ENCODE measurements at places on chromosomes 6 and 20.
A peak's percentile ranks its signal among the peaks of the same experiment; 100 is the strongest.

DNA sequence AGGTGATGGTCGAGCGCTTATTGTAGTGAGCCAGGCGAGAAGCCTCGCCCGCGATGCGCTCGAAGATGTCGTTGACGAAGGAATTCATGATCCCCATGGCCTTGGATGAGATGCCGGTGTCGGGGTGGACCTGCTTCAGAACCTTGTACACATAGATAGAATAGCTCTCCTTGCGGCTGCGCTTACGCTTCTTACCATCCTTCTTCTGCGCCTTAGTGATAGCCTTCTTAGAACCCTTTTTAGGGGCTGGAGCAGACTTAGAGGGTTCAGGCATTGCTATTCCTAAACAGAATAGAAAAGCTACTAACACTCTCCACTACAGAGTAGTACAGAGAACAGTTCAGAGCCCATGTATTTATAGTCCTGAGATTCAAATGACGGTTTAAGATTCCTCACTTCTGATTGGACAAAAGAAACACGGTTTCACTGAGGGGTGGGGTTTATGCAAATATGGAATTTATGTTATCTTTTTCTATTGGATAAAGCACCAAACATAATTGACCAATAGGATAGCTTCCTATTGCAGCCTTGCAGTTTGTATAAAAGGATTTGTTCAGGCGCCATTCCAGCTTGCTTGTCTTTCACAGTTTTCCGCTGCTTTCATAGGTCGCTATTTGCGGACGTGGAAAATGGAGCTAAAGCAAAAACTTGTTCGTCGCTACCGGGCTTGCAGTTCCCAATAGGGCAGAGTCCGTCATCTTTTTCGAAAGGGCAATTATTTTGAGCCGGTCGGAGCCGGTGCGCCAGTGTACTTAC lies 43.7 kb upstream of the HFE start:
- peak; percentile 71 for DNase-seq

- no peak for DNase-seq
Observed at GRCh38 chr6:52575502-52575892, 1.4 kb downstream of the TRAM2 start.

GRCh38 chr6:16337295-16337975 lies 99.0 kb downstream of the GMPR start:
- no peak for DNase-seq

DNA sequence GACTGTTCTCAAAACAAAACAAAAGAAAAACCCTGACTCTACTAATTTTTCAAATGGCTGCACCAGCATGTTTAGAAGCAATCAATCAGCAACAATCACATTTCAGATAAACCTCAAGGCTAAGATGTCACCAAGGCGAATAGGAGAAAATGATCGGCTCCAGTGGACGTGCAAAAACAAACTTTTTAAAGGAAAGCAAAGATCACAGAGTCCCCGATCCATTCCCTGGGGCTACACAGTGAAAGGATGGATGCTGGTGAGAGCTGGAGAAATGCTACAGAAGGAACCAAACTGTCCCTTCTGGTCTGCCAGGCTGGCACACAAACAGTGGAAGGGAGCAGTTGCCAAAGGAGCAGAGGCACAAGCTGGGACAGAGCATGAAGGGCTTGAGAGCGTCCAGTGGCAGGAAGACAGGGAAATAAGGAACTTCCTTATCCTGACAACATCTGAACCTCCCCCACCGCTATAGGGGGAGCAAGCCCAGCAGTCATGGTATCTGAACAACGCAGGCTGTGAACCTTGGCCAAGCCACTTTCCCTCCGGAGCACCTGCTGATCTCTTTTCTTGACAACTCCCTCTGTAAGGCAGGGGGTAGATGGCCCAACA lies 73.7 kb upstream of the HIVEP1 start:
- DNase-seq = no peak

- DNase-seq = no peak
Observed at GRCh38 chr6:51805517-51805916, 281.9 kb downstream of the PKHD1 start.

DNA sequence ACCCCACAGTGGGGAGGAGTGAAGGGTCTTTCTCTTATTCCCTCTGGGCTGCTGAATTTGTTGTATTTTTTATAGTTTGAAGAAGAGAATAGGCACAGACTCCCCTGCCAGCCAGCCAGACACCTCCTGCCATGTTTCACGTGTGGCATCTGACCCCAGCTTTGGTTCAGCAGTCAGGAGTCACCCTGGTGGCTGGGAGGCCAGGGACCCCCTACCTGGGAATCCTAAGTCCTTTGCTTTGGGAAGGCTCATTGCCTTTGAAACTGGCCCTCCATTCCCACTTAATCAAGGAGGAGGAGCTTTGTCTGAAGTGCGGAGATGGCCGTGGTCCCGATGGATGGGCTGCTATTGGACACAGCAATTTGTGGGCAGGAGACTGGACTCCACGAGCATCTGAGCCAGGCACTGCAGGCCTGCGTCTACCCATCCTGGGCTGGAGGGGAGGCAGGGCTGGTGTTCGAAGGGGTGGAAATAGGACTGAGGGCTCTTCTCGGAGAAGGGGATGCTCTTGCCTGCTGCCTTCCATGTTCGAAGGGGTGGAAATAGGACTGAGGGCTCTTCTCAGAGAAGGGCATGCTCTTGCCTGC lies 196.1 kb downstream of the DLL1 start:
- peak; percentile 45 for DNase-seq

GRCh38 chr6:90179190-90180169 lies 117.2 kb downstream of the BACH2 start:
- DNase-seq = no peak

GRCh38 chr20:3492669-3493068 lies 21.9 kb downstream of the ATRN start:
- DNase-seq = no peak

GRCh38 chr6:139313784-139314545 lies 22.2 kb upstream of the TXLNB start:
- DNase-seq = no peak

DNA sequence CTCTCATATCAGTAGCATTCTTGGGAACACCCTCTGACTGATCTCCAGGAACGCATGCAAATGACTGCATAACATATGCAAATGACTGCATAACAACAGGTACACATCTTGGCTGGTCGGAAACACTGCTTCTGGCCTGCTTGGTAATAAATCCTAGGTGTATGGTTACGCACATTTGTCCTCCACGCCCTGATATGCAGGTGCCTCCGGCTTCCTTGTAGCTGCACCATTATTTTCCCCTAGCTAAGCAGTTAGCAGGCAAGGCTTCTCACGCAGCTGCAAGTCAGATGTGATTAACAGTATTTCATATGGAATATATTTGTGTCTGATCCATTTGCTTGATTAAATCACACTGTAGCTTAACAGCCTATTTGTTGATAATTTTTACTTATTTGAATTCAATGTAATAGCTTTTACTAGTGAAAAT lies 5.9 kb downstream of the RPS6KA2 start:
- DNase-seq = no peak

DNA sequence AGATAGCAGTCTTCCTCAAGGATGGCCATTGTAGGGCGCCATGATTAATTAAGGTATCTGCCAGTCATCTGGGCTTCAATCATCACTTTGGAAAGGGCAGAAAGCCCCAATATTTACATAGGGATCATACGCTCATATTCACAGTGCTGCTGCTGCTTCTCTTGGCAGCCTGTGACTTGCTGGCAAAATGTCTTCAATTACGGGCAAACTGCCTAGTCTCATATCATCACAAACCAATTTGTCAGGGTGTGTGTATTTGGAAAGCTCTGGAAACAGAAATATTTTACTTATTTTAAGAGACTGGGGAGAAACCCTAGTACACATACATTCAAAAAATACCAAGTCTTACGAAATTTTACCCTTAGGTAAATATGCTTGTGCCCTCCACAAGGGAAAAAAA lies 77.6 kb downstream of the SAMD5 start:
- DNase-seq = no peak

- no peak for DNase-seq
Observed at GRCh38 chr6:51382847-51383246, 564.2 kb downstream of the TFAP2B start.

- no peak for DNase-seq
Observed at GRCh38 chr20:62137478-62138203, 5.6 kb downstream of the PSMA7 start.

DNA sequence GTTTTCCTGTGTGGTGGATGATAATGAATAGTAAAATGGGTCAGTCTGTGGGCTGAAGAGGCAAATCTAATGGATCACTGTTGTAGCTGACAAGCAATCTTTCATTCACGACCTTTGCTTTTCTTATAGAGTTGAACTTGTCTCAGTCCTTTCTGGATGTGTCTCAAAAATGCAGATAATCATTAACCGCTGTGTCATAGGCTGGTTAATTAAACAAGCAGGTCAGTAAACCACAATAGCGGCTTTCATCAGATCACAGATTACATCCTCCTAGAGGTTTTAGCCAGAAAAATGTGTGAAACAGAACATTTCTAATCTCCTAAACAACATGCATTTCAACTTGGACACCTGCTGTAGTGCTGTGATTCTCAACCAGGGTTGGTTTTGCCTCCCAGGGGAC lies 2.5 kb upstream of the METTL24 start:
- DNase-seq = no peak

- DNase-seq = no peak
Observed at GRCh38 chr6:50128420-50129005, 78.8 kb upstream of the DEFB112 start.

DNA sequence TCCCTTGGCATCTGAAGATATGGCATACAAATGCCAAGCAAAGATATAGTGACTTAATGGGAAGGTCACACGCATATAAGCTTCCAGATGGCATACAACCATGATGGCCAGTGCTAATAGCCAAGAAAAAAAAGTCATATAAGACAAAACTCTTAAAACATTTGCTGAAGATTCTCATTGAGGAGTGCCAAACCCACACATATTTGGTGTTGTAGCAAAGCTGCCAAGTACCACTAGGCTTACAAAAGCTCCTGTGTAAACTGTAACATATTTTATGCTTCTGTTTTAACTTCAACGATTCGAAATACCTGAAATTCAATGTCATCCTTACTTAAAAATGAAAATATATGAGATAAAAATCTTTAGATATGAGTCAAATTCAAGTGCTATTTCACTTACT lies 123.0 kb downstream of the HMGCLL1 start:
- no peak for DNase-seq

DNA sequence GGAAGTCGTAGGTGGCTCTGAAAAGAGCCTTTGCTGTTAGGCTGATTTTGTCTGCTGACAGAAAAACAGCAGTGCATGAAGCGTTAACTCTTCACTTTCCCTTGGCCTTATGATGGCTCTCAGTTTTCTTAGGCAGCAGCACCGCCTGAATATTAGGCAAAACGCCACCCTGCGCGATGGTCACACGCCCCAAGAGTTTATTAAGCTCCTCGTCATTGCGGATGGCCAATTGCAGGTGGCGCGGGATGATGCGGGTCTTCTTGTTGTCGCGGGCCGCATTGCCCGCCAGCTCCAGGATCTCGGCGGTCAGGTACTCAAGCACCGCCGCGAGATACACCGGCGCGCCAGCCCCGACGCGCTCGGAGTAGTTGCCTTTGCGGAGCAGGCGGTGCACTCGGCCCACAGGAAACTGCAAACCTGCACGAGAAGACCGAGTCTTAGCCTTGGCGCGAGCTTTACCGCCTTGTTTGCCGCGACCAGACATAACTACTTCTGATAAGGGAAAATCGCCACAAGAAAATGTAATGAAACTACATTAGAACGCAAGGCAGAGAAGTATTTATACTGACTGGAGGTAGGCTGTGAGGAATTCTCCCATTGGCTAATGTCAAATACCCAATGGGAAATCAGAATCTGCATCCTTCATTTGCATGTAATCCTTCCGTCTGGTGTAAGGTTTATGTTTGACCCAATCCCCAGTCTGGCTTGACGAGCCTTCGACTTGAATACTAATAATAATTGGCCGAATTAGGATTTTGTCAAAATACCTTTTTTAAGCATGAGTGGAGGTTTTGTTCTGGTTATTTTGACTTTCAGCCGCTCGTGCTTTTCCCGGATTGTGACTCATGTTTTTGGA lies 53.9 kb upstream of the HFE start:
- DNase-seq = peak; percentile 52

DNA sequence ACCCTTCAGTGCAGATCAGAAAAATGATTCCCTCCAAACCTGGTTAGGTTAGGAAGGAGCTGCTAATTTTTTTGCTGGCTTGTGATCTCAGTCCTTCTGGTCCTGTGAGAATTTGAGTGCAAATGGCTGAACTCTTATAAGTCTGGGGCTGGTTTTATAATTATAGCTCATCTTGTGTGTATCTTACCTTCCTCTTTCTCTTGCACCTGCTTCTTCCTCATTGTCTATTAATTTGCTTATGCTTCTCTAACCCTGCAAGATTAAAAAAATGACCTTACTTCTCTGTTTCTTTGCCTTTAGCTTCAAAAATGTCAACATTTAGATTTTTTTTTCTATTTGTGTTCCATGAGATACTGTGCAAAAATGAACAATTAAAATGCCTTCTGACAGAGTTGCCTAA lies 576.2 kb downstream of the DHX35 start:
- DNase-seq = no peak

DNA sequence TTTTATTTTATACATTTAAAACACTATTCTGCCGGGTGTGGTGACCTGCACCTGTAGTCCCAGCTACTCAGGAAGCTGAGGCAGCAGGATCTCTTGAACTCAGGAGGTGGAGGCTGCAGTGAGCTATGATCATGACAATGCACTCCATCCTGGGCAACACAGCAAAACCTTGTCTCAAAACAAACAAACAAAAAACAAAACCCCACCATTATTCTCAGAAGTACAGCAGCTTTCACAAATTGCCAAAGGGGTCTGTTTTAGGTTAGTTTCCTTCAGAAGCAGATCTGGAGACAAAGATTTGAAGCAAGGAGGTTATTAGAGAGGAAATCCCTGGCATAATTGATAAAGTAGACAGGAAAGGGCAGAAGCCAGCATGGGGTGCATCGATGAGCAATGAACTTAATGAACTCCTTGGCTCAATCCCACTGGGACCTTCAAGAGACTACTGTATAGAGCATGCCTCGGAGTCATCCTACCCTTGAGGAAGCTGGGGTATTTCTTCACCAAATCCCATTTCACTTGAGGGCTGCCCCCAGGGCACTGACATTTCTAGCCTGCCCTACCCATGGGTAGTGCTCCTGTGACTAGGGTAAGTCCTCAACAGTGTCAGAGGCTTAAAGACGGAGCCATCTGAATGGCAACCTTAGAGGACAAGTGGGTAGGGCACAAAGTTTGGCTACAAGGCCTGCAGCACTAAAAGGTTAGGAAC lies 43.2 kb upstream of the DDR1 start:
- no peak for DNase-seq

- no peak for DNase-seq
Observed at GRCh38 chr6:20370393-20370792, 31.3 kb upstream of the E2F3 start.
